ENCODE measurements at places on chromosomes 1 and 21.

GRCh38 chr1:241269116-241269515, 87.9 kb downstream of the RGS7 start:
- no peak for DNase-seq

DNA sequence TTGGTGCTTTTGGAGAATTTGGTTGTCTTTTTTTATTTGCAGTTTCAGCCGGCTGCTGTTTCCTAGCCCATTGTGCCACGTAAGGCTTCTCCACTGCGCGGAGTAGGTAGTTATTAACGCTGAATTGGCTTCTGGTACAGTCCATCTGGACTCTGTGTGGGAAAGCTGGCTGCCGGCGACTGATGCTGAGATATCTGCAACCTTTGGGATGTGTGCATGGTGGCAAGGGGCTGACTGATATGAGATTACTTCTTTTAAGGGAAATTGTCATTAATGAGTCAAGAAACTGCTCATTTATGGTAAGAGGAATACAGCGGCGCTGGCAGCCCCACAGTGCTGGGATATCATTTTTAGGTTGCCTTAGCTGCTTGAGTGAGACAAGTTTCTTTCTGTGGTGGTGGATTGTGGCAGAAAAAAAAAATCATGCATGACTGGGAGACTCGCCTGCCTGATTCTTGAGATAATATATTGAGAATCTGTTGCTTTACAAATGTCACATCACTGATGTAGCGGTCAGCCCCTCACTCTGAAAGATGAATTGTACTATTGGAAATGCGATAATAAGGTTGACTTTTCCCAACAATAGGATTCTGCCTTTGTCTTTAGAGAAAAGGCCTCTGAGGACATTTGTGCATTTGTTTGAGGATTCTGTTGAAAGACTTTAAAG, 2.5 kb upstream of the ELAVL4 start:
- peak; percentile 70 for DNase-seq

DNA sequence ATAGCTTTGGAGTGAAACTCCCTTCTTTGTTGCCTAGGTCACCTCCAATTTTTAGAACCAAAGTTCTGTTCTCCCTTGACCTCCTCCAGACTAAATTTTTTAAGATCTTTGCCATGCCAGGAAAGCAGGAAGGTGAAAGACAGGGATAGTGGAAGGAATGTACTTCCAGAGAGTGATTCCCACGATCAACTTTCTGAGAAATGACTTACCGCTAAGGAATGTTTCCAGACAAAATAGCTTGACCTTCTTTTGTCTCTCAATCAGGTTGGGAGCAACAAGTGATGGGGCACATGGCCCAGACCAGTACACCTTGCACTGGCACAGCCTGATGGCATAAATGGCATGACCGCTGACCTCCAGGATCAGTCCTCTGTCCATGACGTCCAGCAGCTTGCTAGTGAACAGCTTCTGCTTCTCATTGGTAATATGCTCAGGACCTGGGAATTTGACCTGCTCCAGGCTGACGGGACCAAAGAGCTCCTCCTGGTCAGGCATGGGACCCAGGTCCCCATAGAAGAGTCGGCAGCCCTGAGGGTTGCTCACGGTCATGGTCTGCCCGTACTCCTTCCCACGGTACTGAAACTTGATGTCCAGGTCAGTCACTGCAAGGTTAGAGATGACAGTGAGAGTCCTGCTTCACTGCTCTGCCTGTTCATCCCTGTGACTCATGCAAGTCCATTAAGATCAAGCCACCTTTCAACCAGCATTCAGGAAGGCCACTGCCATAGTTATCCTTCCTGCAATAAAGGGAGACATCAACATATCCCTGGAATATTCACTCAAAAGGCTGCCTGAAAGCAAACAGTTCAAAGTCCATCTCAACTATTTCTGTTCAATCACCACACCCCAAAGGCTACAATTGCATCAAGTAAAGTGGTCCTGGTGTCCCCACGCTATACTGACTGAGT, 6.2 kb upstream of the C1orf74 start:
- DNase-seq, result no peak

GRCh38 chr1:43149889-43150288, 22.2 kb downstream of the EBNA1BP2 start:
- no peak for DNase-seq

GRCh38 chr1:53078333-53079101, 16.5 kb downstream of the PODN start:
- DNase-seq, result no peak

- DNase-seq, result no peak
These were observed 313.0 kb downstream of the PLPP3 start for GRCh38 chr1:56266359-56266758.

DNA sequence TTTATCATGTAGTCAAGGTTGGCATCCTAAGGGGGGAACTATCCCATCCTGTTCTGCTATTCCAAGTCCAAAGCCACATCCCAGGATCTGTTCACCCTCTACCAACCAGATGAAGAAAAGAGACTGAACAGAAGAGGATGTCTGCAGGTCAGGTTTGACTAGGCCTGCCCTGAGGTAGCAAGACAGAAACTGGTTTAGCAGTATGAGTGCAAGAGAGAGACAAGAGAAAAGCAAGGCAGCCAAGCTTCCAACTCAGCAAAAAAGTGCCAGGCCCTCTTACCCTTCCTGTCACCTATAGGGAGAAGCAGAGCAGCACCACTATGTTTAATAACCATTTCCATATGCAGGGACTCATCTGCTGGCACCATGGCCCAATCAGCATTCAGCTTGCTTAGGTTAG, 320.8 kb upstream of the DUSP10 start:
- no peak for DNase-seq

GRCh38 chr21:17786851-17787181, 32.3 kb downstream of the C21orf91 start:
- DNase-seq, result no peak
